ENCODE measurements at places on chromosomes 11 and 22.

GRCh38 chr22:49432211-49432896 lies 395.3 kb downstream of the BRD1 start:
- no peak for DNase-seq

DNA sequence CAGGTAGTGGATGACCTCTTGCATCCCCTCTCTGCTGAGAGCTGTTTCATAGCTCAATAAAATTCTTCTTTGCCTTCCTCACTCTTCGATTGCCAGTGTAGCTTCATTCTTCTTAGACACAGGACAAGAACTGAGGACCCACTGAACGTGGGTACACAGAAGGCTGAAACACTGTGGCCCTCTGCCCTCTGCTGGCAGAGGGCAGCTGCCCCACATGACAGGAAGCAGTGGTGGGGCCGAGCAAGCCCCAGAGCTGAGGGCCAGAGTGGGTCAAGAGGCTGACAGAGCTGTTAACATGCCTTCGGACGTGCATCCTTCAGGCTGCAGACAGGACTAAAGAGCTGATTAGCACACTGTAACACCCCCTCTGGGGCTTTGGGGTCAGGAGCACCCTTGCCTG lies 15.6 kb downstream of the SMC1B start:
- DNase-seq: no peak

- no peak for DNase-seq
These were observed 48.6 kb upstream of the LMO2 start for GRCh38 chr11:33940538-33940815.

DNA sequence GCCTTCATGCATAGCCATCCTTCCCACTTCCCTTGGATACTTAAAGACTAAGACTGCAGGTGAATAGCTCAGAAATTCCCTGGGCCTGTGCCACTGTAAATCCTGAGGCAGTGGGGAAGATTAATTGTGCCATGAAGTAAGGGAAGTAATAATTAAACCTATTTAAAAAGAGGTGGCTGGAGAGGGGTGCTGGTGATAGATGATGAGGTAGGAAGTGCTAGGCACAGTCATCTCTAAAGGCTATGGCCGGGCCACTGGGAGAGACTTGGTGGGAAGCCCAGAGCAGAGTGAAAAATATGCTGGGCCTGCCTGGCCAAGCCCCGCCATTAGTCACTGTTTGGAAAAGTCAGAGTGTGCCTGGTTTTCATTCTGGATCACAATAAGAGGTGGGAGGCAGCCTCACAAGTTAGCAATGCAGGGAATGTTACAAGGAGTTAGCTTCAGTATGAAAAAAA lies 197.2 kb upstream of the PITPNB start:
- DNase-seq: no peak

DNA sequence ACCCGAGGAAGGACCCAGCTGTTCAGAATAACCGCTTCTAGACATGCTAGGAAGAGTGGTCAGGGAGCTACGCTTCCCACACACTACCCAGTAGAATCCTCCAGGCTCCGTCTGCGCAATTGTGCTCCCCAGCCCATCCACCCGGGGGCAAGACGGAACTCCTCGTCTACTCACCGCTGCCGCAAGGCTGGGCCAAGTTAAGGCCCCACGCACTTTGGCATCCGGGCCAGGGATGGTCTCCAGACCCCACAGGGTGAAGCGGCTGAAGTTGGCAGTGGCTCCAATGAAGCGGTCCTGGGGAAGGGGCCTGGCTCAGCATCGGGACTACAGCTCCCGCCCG lies 757 bp downstream of the RNASEH2C start:
- no peak for DNase-seq

- DNase-seq: no peak
These were observed 774 bp downstream of the APOBEC3D start for GRCh38 chr22:39021552-39022250.

- DNase-seq: no peak
These were observed 534.3 kb upstream of the ARHGAP42 start for GRCh38 chr11:100152766-100153165.

Measured in NCI-H2029 treated with DMSO at 0.1 percent for 48 hours (cell line).